ENCODE measurements at places on chromosomes 7 and 10.

- DNase-seq, result no peak
These were observed 78.4 kb upstream of the CAMK2B start for GRCh38 chr7:44403775-44404174.

DNA sequence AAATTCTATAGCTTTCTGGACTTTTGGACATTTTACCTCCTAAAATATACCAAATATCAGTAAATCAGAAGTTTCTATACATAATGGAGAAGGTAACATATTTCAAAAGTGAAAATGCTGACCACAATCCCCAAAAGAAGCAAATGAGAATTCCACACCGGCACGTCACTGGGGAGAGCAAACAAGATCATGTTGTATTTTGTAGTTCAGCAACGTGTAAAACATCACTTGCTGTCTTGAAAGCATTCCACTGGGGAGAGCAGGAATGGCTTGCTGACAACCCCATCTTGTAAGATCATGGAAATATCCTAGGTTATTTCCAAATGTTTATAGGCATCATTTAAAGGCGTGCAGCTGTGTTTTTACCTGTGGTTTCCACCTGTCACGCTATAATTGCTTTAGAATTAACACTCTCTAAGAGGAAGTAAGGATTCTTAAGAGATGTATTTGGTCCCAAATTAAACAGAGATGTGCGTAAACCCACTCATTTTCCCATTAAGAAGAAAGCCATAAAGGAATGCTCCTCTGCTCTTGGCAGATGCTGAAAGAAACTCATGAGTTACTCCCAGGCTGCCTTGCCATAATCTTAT lies 397.1 kb upstream of the POT1 start:
- DNase-seq, result no peak

DNA sequence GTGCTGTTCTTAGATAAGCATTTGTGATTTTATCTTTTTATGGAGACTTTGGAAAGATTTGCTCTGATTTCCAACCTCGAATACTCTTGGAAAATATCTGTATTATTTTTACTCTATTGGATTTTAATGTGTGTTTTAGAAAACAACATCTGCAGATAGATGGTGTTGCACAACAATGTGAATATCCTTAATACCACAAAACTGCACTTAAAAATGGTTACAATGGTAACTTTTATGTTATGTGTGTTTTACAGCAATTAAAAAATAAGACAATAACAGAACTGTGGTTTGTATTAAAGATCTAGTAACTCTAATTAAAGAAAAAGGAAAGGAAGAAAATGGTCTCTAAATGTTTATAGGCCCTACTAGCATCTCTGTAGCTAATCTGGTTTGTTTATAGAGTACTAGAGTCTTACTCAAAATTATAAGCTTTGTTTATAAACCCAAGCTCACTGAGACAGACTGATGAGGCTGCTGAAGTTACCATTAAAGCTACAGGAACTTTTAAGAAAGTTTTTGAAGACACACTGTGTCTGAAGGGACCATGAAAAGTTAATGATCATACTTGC lies 74.6 kb upstream of the CC2D2B start:
- DNase-seq, result no peak

GRCh38 chr7:130909161-130909836 lies 175.3 kb upstream of the KLF14 start:
- no peak for DNase-seq

DNA sequence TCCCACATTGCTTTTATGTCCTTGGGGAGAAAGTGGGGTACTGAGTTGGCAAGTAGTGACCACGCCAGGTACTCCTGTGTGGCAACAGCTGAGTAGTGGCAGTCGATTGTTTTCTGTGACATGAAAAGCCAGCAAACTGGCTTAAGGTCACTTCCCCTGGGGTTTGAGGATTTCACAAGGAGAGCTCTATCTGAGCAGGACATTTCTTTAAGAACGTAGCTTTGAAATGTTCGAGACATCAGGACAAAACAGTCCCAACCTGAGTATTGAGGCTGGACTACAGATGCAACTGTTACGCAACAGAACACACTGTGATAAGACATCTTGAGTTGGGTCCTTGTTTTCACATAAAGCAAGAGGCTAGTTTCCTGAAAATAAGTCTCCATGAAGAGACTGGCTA lies 146.7 kb upstream of the KLF14 start:
- no peak for DNase-seq

DNA sequence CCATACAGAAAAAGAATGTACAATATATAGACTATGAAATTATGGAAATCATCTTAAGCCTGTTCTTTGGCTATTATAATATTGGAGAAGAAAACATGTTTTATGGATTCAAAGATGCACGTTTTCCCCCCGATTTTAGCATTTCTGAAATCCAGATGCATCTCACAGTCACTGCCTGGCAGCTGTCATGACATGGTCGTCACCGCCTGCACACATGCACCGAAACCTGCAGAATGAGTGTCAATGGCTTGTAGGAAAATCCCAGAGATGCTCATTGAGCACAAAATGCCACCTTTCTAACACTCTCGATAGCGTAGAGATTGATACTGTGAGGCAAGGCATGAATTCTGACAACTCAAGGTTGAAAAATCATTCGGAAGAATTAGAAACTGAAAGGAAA lies 115.5 kb downstream of the TAF3 start:
- no peak for DNase-seq

- no peak for DNase-seq
These were observed 1.1 kb downstream of the HOXA2 start for GRCh38 chr7:27101171-27101956.

- no peak for DNase-seq
These were observed 156.9 kb upstream of the SH2B2 start for GRCh38 chr7:102129636-102130370.

GRCh38 chr7:151094675-151095074 lies 8.4 kb downstream of the AGAP3 start:
- no peak for DNase-seq

Measured in Jurkat, Clone E6-1 (cell line).